ENCODE measurements at places on chromosomes 1 and 21. TPM values are rescaled to one million over a fixed set of nuclear protein-coding genes. Genes with fewer than 3 reads are reported as not detected.

GRCh38 chr1:180192172-180192571, 37.5 kb downstream of the QSOX1 start:
- no peak for DNase-seq

- DNase-seq: no peak
Measured at GRCh38 chr1:161127649-161128048, 4.8 kb downstream of the DEDD start.

ACKR1 gene
- 10.3 TPM for total RNA-seq

PAPPA2 gene
- total RNA-seq: 3.8 TPM

C1QC gene
- total RNA-seq: 20.5 TPM

Measured in tongue (tissue), 3 donors.